ENCODE measurements at places on chromosomes 1 and 21.

DNA sequence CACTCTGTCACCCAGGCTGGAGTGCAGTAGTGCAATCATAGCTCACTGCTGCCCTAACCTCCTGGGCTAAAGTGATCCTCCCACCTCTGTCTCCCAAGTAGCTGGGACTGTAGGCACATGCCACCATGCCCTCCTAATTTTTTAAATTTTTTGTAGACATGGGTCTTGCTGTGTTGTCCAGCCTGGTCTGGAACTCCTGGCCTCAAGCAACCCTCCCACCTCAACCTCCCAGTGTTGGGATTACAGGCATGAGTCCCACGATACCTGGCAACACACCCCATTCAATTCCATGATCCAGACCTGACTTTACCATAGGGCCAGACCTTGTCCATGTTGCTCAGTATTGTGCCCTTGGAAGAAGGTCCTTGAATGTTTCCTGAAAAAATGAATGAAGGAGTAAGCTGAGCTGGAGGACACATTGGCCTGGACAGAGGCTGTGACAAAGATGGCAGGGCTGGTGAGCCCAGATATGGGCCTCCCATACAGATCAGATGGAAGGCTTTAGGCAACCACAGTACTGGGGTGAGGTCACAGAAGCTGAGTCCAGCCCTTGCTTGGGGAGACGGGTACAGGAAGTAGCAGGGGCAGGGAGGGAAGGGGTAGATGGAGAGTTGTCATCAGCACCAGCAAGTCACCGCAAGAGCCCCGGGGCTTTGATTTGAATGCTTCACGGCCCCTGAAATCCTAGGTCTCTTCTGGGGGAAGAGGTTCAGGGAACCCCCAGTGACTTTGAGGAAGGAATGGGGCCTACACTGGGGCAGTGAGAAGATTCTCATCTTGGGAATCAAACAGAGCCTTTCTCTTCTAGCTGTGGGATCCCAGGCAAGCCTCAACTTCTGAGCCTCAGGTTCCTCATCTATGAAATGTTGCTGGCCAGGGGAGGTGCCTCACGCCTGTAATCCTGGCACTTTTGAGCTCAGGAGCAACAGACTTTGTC, 40.1 kb upstream of the DMBX1 start:
- no peak for DNase-seq

GRCh38 chr1:201450721-201451291, 18.2 kb downstream of the PHLDA3 start:
- DNase-seq, result no peak

DNA sequence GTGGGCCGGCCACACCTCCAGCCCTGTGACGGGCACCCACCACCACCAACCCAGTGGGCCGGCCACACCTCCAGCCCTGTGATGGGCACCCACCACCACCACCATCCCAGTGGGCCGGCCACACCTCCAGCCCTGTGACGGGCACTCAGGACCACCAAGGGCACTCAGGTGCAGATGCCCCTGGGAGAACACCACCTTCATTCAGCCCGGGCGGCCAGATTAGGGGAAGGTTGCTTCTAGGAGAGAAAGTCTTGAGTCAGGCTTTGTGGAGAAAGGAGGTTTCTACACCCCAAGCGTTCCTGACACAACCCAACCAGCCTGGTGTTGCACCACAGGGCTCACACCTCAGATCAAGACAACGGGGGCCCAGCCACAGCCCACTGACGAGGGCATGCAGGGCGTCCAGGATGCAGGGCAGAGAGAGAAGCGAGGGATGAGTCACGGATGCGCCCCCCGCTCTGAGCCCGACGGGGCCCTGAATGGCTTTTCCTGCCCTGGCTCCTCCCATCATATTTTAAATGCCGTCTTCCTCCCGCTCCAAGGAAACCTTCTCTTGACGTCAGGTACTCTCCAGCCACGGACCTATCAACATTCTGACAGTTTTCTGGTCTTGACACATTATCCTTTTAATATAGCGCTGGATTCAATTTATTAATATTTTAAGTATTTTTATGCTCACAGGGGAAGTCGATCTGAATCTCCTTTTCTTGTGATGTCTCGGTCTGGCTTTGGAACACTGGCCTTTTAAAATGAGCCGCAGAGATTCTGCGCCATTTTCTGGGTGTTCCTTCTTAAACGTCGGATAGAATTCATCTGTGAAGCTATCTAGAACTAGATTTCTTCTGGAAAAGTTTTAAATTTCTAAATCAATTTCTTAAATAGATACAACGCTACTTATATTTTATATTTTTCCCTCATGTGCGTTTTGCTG, 631 bp upstream of the SPATC1L start:
- peak; percentile 57 for DNase-seq

DNA sequence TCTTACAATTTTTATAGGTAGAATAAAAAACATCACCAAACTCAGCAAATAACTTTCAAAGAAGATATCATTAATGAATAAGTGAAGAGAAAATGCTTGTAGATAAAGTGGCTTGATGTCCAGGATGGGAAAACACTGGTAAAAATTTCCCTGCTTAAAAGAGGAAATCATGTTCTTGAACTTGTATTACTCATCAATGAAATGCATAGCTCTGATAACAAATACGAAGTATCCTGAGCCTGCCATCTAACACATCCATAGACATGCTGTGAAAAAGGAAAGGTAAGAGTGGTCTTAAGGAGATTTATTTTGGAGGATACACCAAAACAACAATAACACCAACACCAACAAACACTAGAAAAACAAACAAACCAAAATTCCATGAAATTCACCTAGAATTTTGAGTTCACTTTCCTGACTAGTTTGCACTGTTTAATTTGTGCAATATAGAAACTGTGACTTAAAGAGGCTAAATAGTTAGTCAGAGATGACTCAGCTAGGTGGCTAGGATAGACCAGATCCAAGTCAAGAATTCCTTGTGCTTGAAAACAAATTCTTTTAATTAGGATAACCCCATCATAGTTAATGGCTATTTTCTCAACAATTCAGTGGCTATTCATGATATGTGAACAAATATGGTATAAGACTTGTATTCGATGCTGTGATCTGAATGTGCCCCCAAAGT, 179.8 kb upstream of the KCNK2 start:
- DNase-seq, result no peak

GRCh38 chr1:72284084-72284347, 1.7 kb upstream of the NEGR1 start:
- no peak for DNase-seq

- DNase-seq, result no peak
Observed at GRCh38 chr1:218636548-218636947, 291.4 kb downstream of the TGFB2 start.

DNA sequence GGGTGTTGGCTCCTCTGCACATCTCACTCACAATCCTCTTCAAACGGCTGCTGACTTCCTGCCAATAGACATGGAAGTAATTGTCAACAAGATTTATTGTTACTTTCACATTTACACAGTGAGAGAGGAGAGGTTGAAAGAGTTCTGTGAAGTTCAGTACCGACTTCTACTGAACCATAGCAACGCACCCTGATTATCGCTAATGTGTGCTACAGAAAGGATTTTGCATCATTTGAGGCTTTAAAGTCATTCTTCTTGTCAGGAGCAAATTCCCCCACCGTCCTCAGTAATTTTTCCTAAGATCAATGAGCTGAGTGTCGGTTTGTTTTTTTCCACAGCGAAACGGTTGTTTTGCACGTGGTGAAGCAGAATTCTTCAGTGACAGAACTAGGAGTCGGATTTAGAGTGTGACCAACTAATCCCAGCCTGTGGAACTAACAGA, 361.0 kb downstream of the ADGRL2 start:
- no peak for DNase-seq

GRCh38 chr1:243441601-243442000, 185.8 kb downstream of the SDCCAG8 start:
- DNase-seq, result no peak

- no peak for DNase-seq
Observed at GRCh38 chr1:40764981-40765380, 18.6 kb upstream of the KCNQ4 start.

GRCh38 chr1:165376811-165377311, 20.3 kb upstream of the LMX1A start:
- DNase-seq, result no peak

- no peak for DNase-seq
Observed at GRCh38 chr1:108653431-108654105, 7.3 kb downstream of the HENMT1 start.

GRCh38 chr1:26529655-26530409, at the start of gene RPS6KA1:
TSS of gene RPS6KA1 (plus strand) at chr1:26529761. CDS start at chr1:26529921, 160 bp downstream.
- peak; percentile 65 for DNase-seq

GRCh38 chr1:215005078-215005477, 77.5 kb upstream of the KCNK2 start:
- DNase-seq, result no peak

All from activated CD4-positive, alpha-beta T cell treated with anti-CD3 and anti-CD28 coated beads, Interleukin-2, amount 50 U/mL, for 48 hours (primary cell).